ENCODE measurements at places on chromosomes 5 and 9.

DNA sequence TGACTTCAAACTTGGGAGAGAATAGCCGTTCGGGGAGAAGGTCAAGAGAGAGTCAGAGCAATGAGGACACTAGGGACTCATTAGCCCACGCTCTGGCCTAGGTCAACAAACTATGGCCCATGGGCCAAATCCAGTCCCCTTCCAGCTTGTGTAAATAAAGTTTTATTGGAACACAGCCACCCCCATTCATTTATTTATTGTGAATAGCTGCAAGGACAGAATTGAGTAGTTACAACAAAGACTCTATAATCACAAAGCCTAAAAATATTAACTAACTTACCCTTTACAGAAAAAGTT lies 33.1 kb upstream of the TRIM32 start:
- no peak for DNase-seq

- no peak for DNase-seq
Observed at GRCh38 chr9:87139099-87139730, 191.9 kb upstream of the GAS1 start.

DNA sequence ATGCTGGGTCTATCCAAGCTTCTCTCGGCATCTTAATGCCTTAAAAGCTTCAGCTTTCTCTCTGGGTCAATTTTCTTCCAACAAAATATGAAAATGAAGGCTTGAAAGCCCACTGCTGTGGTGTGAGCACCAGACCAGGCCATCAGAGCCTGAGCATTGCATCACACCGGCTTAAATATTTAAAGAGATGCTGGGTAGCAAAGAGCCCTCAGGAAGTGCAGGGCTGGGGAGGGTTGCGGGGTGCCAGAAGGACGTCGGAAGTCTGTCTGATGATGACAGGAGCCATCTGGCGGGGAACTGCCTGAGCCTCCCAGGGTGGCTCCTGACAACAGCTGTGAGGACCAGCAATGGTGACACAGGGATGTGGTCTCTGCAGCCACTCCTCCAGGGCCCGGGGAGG lies 185.5 kb downstream of the OLFM1 start:
- no peak for DNase-seq

GRCh38 chr5:139014726-139015125 lies 139.6 kb upstream of the LRRTM2 start:
- DNase-seq: no peak

GRCh38 chr5:28313321-28313951 lies 1275.0 kb upstream of the CDH9 start:
- no peak for DNase-seq

DNA sequence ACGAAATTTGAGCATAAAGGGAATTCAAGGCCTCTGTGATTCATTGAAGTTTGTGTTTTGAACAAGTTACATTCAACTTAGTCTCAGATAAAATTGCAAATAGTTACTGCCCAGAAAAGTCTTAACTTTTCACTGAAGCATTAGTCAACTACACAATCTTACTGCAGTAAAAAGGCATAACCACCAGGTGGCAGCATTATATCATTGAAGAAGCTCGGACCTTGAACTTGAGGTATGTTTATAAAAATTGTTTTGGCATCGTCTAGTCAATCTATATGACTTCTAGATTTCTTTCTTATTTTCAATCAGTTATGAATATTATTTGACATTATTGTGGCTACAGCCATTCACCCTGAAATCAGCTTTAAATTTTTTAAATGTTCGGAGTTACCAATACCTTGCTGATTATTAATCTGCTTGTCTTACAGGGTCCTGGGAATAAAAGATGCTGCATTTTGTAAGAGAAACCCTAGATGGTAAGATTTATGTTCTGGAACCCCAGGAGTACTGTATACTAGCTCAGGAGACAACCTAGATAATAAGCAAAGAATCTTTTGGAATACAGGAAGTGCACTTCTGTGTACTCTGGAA lies 83.9 kb upstream of the GRAMD2B start:
- peak; percentile 36 for DNase-seq
